ENCODE measurements at places on chromosomes 7 and 10.

GRCh38 chr7:29189743-29190201 is 4.8 kb upstream of the CHN2 start:
- DNase-seq: peak; percentile 63

DNA sequence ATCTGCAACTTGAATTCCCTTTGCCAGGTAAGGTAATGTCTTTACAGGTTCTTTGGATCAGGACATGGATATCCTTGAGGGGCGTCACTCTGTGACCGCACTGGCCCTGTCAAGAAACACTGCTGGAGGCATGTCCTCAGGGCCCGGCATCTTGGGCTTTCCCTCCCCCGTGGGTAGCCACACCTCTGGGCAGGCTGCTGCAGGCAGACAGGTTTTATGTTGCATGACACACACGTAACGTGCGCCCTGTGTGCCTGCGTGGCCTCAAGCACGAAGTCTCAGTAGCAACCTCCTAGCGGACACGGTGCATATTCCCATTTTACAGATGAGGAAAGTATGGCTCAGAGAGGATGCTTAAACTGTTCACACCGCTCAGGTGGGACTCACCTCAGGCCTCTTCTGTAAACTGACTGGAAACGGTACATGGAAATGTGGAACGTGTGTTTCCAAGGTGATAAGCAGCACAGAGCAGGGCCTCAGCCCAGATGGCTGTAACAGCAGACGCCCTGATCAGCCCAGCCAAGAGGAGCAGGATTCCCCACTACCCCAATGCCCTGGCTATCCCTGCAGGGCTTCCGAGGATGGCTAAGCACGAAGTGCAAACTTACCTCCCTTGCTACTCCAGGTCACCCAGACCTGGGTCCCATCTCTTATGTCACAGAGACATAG is 553.6 kb downstream of the TCERG1L start:
- DNase-seq: no peak

- DNase-seq: no peak
These were observed 88.7 kb downstream of the FAM204A start for GRCh38 chr10:118253397-118253796.

DNA sequence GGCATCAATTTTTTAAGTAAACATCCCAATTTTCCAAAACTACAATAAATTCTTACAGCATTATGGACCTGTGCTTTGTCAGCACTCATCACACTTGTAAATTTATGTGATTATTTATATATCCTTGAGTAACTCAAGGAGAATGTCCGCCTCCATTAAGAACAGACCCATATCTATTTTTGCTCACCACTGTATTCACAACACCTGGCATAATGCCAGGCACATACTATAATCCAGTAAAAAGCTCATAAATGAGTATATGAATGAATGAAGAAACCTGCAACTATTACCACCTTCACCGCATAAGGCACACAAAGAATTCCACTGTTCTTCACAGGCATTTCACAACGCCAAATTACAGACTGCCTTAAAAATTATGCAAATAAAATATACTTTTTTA is 46.9 kb downstream of the MINDY3 start:
- DNase-seq: no peak

GRCh38 chr10:7744307-7744706 is 41.2 kb downstream of the ITIH2 start:
- no peak for DNase-seq

GRCh38 chr10:71337219-71337701 is 18.2 kb downstream of the SLC29A3 start:
- DNase-seq: peak; percentile 60

GRCh38 chr7:85630904-85631600 is 444.2 kb upstream of the SEMA3D start:
- DNase-seq: no peak

GRCh38 chr10:120719333-120719732 is 131.8 kb upstream of the WDR11 start:
- no peak for DNase-seq

GRCh38 chr7:126804604-126805003 is 448.1 kb downstream of the GRM8 start:
- DNase-seq: no peak

DNA sequence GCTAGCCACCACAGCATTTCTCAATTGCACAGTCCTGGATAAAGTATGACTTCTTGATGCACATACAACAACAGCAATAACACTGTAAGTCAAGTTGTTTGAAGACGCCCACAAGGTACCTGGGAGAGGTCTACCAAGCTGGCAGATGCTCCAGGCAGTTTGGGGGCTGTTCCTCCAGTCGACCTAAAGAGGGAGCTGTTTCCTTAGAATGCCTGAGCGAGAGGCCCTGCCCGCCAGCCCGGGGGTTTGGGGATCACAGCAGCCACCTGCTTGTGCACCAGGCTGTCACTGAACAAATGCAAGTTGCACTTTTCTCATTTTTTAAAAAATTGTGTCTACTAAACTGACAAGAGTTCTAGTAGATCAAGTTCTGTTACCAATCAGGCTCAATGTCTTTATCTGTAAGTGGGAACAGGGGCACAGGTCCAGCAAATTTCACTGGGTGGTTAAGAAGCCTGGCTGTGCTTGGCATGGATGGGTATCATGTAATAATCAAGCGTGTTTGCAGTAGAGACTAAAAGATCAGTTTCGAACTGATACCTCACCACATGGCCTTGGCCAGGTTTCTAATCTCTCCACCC is 193.8 kb upstream of the ADO start:
- DNase-seq: no peak

DNA sequence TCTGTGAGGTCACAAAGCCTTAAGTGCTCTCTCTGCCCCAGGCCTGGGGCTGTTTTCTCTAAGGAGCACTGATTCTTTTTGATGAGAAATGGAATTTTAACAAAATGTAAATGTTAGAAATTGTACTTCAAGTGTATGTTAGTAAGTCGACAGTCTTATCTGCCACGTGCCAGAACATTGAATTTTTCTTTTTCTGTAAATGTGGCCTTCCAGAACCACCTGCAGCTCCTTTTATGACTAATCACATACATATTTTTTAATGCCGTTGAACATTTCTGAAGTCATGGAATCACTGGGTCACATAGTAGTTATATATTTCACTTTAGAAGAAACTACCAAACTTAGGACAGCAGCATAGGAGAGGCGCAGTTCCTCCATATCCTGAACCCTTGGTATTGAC is 38.0 kb downstream of the UBE3C start:
- no peak for DNase-seq

DNA sequence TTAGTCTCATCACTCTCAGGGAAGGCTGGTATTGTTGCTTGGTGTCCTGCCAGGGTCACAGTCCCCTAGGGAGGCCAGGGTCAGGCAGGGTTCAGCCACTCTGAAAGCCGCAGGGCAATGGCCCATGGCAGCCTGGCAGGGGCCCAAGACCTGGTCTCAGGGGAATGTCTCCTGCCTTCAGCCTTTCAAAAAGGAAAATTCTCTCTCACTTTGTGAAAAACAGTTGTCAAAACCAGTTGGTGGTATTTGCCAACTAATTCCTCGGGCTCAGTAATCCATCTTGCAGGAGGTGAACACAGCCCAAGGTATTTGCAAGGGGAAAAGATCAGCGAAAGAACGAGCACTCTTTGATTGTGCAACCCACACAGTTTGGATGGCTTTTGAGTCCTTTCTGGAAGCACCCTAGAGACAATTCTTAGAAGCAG is 101.5 kb downstream of the JCAD start:
- DNase-seq: no peak

- no peak for DNase-seq
These were observed 1193.9 kb downstream of the DNAJB9 start for GRCh38 chr7:109763611-109764010.

Data from NCI-H1694 (cell line).